ENCODE measurements at places on chromosomes 3 and 15.

DNA sequence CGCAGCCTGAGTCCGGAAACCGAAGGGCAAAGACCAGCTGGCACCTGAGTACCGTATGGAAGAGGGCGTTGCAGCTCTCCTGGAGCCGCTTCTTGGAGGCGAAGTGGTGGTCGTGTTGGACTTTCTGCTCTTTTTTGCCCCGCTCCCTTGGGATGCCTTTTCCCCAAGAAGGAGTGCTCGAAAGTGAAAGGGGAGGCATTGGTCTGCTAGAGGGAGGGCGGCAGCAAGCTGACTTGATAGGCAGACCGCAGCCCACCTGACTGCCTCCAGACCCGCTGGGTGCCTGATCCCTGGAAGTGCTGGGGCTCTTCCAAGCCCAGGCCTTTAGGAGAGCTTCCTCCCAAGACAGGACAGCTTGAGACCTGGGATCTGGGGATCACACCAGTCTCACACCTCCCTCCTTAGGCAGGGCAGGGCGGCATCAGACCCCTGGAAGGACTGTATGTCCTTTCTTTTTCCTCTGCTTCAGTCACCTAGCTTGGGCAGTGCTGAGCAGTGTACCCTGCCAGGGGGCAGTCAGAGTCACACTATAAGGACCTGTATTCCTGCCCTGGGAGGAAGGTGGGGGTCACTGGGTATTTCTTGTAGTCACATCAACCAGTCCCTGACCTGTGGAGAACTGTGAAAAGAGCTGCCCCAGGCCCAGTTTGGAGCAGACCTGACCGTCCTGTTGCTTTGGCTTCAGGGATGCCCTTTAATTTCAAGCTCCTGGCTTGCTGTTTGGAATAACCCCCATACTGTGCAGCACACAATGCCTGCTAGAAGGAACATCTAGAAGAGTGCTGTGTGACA is 2.1 kb downstream of the ACVR2B start:
- DNase-seq, result no peak

- no peak for DNase-seq
These were observed 39.0 kb upstream of the SLC25A26 start for GRCh38 chr3:66181764-66182163.

- peak; percentile 28 for DNase-seq
These were observed 25.0 kb downstream of the IRAK2 start for GRCh38 chr3:10189557-10190354.

GRCh38 chr3:37173806-37174205 is 576 bp downstream of the LRRFIP2 start:
- no peak for DNase-seq

- DNase-seq, result no peak
These were observed 549.8 kb downstream of the NSUN3 start for GRCh38 chr3:94612631-94613030.

DNA sequence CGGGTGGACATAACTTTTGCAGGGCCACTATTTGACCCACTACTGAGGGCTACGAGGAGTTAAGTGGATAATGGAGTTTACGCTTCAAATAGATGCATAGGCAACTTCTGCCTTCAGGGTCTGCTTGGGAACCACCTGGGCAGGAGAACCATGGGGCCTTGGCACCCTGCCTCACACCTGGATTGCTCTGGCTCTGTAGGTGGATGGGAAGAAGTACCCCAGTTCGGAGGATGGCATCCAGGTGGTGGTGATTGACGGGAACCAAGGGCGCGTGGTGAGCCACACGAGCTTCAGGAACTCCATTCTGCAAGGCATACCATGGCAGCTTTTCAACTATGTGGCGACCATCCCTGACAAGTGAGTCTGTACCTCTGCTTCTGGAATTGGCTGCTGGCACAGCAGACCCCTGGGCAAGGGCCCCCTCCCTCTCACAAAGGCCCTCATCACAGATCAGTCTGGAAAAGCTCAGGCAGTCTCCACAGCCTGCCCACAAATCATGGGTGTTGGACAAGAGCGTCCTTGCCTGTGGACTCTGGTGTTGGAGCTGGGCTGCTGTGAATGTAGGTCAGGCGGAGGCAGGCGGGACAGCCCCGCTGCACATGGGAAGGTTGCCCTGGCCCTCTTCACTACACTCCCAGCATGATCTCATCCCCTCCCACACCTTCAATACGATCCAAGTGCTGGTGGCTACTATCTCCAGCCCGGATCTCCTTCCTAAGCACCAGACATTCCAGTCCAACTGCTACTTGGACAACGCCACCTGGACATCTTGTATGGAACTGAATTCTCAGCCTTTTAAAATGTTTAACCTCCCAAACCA is 46.7 kb downstream of the MESD start:
- no peak for DNase-seq

DNA sequence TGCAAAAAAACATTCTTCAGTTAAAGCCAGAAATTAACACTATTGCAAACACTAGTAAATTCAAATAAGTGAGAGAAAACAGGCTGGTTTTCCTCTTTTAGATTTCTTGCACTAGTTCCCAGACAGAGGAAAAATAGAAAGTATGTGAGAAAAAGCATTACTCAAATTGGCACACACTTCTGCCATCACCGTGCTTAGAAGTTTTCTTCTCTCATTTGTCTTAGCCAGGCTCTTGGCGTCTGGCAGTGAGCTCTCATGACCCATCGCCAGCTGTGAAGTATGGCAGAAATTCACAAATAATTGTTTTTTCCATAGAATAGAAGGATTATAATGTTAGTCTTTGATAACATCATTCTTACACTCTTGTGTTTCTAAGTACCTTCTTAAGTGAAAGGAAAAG is 515.9 kb downstream of the GBE1 start:
- no peak for DNase-seq

DNA sequence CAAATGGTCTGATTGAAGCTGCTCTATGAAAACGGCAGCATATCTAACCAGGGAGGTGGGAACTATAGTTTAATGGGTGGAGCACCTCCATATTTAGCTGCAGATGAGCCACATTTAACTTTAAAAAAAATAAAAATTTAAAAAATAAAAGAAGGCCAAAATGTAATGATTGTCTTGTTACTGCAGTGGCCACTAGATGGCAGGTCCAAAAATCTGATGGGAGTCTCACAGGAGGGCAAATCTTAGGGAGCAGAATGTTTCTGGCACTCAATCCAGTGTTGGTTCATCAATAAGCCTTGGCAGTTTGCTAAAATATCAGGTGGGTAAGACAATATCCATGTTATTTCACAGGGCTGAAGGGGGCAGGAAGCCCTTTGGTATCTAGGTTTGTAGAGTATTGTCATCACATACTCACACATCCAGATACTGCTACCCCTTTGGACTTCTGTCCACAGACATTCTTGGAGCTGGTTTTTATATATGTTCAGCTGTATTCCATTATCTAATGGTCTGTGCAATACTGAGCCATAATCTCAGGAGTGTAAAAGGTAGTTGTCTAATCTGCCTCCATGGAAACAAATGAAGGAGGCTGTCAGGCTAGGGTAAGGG is 233.3 kb downstream of the TIGIT start:
- no peak for DNase-seq

- DNase-seq, result no peak
These were observed 146.1 kb downstream of the DPH6 start for GRCh38 chr15:35399901-35400300.

DNA sequence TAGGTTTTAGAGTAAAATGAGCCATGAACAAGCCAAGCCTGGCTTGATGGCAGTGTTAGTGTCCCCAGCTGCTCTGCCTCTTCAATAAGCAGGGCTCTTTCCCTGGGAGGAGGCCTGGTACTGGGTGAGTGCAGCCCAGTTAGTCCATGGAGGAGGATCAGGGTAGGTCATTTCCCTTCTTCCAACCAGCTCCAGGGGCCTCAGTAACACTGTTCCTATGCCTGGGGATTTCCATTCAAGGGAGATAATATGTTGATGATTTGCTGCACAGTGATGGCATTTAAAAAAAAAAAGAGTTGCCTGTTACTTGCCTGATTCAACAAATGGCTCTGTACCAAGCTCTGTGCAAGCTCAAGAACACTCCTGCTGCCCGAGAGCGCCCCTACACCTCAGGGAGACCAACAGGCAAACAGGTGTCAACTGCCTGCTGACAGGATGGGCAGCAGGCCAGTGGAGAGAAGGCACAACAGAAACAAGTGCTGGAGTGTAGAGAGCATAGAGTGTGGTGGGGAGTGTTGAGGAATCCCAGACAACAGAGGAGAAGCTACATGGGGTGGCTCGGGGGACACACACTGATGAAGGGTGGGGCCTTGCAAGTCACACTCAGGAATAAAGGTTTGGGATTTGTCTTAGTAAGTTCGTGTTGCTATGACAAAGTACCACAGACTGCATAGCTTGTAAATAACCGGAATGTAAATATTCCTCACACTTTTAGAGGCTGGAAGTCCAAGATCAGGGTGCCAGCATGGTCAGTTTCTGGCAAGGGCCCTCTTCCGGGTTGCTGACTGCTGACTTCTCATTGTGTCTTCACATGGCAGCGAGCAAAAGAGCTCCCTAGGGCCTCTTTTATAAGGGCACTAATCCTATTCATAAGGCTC is 78.6 kb upstream of the PXYLP1 start:
- no peak for DNase-seq

GRCh38 chr15:51803965-51804364 is 25.5 kb upstream of the TMOD3 start:
- no peak for DNase-seq

- DNase-seq, result no peak
These were observed 108.7 kb upstream of the TSPAN3 start for GRCh38 chr15:77179541-77179998.

GRCh38 chr3:13545952-13546454 is 2.9 kb upstream of the FBLN2 start:
- no peak for DNase-seq

DNA sequence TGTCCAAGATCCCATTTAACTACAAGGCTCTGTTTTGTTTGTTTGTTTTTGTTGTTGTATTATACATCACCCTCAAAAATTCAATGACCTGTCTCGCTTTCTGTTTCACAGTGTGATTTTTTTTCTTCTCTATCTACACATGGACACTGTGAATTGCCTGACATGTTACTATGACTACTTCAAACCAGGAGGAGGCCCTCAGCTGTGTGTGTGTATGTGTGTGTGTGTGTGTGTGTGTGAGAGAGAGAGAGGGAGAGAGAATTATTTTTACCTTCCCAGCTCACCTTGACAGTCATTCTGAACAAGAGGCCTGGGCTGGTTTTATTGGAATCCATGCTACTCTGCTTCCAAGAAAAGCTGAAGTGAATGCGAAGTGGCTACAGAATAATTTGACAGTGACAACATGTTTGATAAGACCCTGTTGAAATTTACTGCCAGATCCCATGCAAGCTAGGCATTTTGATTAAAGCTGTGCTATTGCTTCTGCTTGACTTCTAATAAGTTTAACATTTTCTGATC is 841.4 kb downstream of the NSUN3 start:
- DNase-seq, result no peak

DNA sequence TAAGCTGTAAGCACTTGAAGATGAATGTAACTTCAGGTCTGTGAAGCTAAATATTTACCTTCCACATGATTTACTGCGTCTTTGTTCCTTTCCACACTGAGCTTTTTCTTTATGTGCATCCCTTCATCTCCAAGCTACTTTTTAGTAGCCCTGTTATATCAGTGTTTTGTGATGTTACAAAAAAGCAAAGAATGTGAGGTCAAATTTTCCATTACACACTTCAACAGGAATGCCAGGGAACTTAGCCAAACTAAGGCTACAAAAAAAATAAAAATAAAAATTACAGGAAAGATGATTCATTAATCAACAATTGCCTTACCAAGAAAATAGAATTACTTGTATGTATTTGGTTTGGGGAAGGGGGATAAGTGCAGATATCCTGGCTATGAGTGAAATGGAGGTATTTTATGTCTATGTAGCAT is 73.0 kb downstream of the FILIP1L start:
- no peak for DNase-seq

GRCh38 chr15:101609742-101610610 is 42.2 kb downstream of the TM2D3 start:
- no peak for DNase-seq
